ENCODE measurements at places on chromosomes 6 and 20.

- peak; percentile 73 for DNase-seq
These were observed 39.2 kb upstream of the TLDC2 start for GRCh38 chr20:36836591-36837269.

GRCh38 chr6:73817253-73817652 lies 121.2 kb downstream of the CD109 start:
- DNase-seq: no peak

- DNase-seq: no peak
These were observed 881 bp downstream of the SFT2D1 start for GRCh38 chr6:166341464-166341863.

GRCh38 chr6:1586861-1587450 lies 22.8 kb upstream of the FOXC1 start:
- no peak for DNase-seq

- DNase-seq: no peak
These were observed 22.9 kb downstream of the COL20A1 start for GRCh38 chr20:63315731-63316491.

DNA sequence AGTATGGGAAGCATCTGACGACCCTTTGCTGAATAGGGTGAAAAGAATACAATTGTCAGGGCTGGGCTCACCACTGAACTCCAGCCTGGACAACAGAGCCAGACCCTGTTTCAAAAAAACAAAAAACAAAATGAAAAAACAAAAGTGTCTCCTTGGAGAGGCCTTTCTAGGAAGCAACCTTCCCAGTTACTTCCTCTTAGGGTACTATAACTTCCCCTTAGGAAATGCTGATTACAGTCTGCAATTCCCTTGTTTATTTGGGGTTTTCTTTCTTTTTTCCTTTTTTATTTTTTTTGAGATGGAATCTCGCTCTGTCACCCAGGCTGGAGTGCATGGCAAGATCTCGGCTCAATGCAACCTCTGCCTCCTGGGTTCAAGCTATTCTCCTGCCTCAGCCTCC lies 20.5 kb upstream of the TTPAL start:
- DNase-seq: no peak

DNA sequence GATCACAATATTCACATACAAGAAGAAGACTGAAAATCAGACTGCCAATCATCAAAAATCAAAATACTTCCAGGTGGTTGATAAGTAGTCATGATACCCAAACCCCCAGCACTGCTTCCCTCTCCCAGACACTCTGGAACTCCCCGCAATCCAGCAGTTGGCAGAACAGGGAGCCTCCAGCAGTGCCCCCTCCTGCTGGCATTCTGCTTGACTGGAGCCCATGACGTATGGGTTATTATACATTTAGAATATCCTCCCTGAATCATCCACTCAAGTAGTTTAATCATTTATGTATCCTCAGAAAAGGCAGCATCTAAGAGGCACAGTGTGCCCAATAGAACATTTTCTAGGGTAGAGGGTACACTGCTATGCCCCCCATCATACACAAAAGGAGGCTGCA lies 9.3 kb upstream of the OGFRL1 start:
- DNase-seq: no peak

DNA sequence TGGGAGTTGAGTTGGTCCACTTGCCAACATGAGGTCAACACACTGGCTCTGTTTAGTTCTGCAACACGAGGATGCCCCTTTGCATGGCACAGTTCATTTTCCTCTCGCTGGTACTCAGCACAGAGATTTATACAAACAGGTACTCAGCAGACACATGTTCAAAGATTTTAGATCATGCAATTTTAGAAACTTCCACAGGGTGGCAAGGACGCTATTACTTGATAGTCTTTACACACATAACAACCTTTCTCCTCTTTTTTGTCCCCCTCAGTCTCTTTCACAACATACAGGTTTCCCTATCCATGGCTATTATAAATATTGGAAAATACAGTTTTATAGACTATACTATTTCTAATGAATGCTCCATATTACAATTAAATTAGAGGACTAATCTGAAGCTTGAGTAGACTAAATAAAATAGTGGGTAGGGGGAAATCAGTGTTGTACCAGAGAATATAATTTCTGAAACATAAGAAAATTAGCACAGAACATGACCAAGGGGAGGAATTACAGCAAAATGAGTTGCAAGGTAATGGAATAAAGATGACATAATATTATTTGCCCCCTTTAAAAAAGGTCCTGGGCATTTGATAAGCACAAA lies 331.8 kb upstream of the BTBD3 start:
- DNase-seq: no peak

DNA sequence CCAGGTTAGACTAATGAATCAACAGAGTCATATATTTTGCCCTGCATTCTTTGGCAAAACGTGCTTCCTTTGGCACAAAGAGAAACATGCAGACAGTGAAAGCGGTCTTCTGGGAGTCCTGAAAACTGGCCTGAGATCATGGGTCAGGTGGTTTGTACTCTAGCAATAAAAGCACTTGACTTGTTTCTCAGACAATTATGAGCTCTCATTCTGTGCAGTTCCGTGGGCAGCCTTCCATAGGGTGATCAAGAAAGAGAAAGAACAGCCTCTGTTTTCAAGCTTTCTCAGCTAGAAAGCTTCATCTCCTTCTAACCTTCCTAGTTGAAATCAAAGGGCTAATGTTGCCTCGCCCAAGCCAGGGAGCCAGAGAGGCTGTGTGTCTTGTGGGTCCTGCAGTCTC lies 62.7 kb upstream of the ISM1 start:
- DNase-seq: no peak

- DNase-seq: no peak
These were observed 68.4 kb downstream of the SHPRH start for GRCh38 chr6:145895802-145896201.

GRCh38 chr6:43893073-43893472 lies 123.1 kb downstream of the VEGFA start:
- DNase-seq: no peak

DNA sequence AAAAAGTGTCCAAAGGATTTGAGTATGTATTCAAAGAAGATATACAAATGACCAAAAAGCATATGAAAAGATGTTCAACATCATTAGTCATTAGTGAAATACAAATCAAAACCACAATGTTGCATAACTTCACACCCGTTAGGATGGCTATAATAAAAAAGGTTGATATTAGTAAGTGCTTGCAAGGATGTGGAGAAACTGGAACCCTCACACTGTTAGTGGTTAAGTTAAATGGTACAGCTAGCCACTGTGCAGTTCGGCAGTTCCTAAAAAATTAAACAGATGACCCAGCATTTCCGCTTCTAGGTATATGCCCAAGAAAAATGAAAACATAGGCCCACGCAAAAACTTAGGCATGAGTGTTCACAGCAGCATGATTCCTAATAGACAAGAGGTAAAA lies 38.6 kb downstream of the IBTK start:
- no peak for DNase-seq

GRCh38 chr6:41135062-41135832 lies 18.9 kb downstream of the TREML1 start:
- DNase-seq: no peak

DNA sequence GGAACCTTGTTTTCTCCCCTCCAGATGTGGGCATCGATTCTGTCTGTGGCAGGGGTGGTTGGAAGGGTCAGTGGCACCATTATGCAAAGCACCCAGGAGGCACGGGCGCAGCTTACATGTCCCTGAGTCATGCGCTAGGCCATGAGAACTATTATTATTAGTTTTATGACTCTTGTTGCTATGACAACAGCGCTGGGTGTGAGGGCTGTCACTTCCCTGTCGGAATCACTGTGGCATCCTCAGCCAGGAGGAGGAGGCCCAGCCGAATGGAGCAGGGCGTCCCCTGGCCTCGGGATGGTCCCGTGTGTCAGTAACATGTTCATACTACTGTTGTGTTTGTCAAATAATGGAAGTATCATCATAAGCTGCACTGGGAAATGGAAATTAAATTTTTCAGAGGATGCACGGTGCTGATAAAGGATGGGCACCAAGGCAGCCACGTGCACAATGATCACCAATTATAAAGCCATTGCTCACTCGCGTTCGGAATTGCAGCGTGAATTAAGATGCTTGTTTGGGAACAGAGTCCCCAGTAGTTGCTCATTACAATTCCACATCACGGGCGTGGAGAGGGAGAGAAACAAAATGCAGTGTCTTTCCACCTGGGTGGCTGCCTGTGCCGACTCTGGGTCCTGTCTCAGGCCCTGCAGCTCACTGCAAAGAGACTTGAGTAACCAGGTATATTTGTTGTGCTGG lies 247.9 kb downstream of the CDH4 start:
- no peak for DNase-seq

- no peak for DNase-seq
These were observed 20.5 kb downstream of the GCLC start for GRCh38 chr6:53524455-53524815.

GRCh38 chr6:64815718-64816117 lies 891.3 kb downstream of the EYS start:
- DNase-seq: no peak
